ENCODE measurements at places on chromosomes 2 and 18. TPM values are rescaled to one million over a fixed set of nuclear protein-coding genes. Genes with fewer than 3 reads are reported as not detected.

KRTCAP3 gene
- 4.2 TPM for total RNA-seq

LRRC30 gene
- total RNA-seq: not detected

DNA sequence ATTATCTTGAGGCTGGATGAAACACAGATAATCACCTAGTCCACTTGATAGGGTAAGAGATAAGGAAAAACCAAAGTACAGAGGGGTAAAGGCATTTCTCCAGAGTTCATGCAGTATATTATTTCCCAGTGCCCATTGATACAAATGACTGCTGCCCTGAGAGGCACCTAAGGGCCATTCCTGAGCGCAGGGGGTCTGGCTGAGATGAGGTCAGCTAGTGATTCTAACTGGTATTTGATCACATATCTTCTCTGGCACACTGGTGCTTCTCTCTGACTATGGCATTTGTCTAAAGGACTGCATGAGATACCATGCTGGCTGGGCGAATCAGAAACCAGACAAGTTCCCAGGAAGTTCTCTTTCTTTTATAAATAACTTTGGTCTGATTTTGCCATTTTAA lies 73.3 kb upstream of the TFCP2L1 start:
- H3K27ac ChIP-seq: no peak overlapping the region
- H3K4me3 ChIP-seq: no peak overlapping the region
- H3K4me1 ChIP-seq: no peaks in the 10 kb centered on the region

GRCh38 chr2:233005096-233005495 lies 8.0 kb downstream of the NGEF start:
- H3K4me1 ChIP-seq: no peaks in the 10 kb centered on the region
- H3K36me3 ChIP-seq: no peaks in the 10 kb centered on the region
- no peaks in the 10 kb centered on the region for H3K27me3 ChIP-seq
- H3K27ac ChIP-seq: no peak overlapping the region
- peak; percentile 53 for DNase-seq

- no peaks in the 10 kb centered on the region for H3K36me3 ChIP-seq
- H3K27ac ChIP-seq: no peak overlapping the region
- no peak for DNase-seq
- no peaks in the 10 kb centered on the region for H3K27me3 ChIP-seq
These were observed 28.5 kb upstream of the PPP3R1 start for GRCh38 chr2:68280796-68281195.

- H3K36me3 ChIP-seq: no peaks in the 10 kb centered on the region
- peaks cover 12% of the 10 kb centered on the region for H3K27me3 ChIP-seq
- DNase-seq: peak; percentile 87
- peak overlapping the region; percentile 76 for H3K27ac ChIP-seq
- H3K4me1 ChIP-seq: peaks cover 20% of the 10 kb centered on the region
- H3K4me3 ChIP-seq: peak overlapping the region; percentile 59
These were observed 683 bp downstream of the MBOAT2 start for GRCh38 chr2:9002637-9003365.

DNA sequence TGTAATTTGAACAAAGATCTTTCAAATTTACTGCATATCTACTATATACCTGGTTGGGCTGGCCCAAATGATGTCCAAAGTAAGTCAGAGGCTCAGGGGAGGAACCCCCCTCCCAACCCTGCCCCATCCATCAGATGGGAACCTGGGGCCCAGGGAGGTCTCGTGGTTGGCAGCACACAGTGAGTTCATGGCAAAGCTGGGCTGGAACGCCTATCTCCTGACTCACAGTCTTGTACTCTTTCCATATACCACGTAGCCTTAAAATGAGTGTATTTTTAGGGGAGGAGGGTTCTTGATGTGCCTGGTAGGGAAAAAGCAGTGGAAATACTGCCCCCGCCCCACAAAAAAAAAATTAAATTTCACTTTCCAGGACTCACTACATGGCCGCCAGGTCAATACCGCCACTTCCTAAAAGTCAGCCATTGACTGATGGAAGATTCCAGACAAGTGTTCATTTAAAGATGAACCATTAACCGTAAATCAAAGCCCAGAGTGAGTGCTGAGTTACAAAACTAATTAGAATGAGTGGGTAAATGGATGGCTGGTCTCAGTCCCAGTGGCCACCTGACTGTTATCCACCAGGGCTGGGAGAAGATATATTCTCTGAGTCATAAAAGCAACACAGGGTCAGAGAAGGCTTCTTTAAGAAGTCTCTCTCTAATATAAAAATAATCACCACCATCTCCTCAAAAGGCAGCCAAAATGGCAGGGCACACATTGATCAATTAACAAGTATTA lies 80.5 kb downstream of the ZBTB7C start:
- H3K27ac ChIP-seq: no peak overlapping the region
- DNase-seq: peak; percentile 27
- H3K4me3 ChIP-seq: no peak overlapping the region
- H3K36me3 ChIP-seq: no peaks in the 10 kb centered on the region

DNA sequence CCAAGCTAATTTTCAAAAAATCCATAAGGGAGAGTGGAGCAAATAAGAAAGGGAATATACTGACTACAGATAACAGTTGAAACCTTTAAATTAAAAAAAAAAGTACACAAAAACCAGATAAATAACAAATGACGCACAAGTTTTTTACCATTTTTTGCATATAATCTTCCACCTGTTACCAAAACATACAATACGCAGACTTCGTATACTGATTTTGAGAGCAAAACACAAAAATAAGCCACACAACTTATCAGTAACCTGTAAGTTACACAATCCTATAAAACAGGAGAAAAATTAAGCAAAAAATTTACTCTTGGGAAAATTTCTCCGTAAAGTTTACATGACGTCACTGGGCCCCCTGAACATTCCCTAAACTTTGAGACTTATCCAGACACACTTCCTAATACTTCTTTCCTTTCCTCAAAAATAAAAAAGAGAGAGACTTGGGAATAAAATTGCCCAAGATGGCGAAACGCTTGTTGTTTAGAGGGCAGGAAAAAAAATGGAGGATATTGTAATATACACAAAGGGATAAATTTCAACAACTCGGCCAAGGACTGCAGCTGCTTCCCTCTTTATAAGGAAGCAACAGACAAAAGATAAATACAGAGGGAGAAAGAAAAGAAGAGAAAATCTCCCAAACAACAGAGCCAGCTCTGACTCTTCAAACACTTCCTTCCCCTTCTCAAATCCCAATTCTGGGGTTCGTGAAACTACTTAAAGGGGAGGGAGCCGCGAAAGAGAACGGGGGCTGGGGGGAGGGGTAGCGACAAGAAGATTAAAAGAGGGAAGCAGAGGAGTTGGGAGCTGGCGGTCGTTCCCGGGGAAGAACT lies 1.6 kb downstream of the BAZ2B start:
- no peaks in the 10 kb centered on the region for H3K27me3 ChIP-seq
- peak; percentile 71 for DNase-seq
- no peaks in the 10 kb centered on the region for H3K36me3 ChIP-seq

DNA sequence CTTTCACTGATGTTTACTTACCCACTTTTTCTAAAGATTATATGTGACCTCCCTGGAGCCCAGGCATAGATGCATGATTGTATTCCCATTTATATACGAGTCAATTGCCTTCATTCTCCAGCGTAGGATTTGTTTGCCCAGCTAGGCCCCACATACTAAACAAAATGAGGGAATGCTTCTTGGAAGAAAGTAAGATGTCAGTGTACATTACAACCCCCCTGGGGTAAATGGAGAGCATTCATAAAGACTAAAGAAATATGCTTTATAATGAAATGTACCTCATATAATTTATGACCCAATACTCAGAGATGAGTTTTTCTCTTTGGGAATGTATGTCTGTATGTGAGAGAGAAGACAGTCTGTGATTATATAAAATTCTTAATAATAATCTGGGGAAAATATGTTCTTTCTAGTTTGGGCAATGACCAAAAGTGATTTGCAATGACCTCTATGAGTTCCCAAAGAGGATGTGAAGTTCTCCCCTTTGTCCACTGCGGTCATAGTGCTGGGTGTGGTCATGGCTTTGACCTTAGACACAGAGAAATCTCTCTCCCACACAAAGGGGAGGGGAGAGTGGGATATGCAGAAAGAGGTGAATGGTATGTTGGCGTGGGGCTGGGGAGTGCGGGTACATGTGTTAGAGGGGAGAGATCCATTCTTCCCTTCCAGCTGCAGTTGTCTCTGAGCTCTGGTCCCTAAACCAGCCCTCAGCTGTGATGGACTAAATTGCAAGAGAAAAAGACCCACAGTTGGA lies 175.6 kb downstream of the EN1 start:
- no peaks in the 10 kb centered on the region for H3K36me3 ChIP-seq
- no peaks in the 10 kb centered on the region for H3K27me3 ChIP-seq
- H3K4me1 ChIP-seq: no peaks in the 10 kb centered on the region
- H3K27ac ChIP-seq: peak overlapping the region; percentile 52
- no peak for DNase-seq
- H3K4me3 ChIP-seq: no peak overlapping the region

GRCh38 chr18:11678211-11678610 lies 10.9 kb upstream of the GNAL start:
- no peaks in the 10 kb centered on the region for H3K4me1 ChIP-seq
- DNase-seq: no peak

GRCh38 chr2:190267302-190267701 lies 52.3 kb downstream of the HIBCH start:
- no peak for DNase-seq
- no peak overlapping the region for H3K4me3 ChIP-seq
- no peak overlapping the region for H3K27ac ChIP-seq
- no peaks in the 10 kb centered on the region for H3K27me3 ChIP-seq
- no peaks in the 10 kb centered on the region for H3K4me1 ChIP-seq

DNA sequence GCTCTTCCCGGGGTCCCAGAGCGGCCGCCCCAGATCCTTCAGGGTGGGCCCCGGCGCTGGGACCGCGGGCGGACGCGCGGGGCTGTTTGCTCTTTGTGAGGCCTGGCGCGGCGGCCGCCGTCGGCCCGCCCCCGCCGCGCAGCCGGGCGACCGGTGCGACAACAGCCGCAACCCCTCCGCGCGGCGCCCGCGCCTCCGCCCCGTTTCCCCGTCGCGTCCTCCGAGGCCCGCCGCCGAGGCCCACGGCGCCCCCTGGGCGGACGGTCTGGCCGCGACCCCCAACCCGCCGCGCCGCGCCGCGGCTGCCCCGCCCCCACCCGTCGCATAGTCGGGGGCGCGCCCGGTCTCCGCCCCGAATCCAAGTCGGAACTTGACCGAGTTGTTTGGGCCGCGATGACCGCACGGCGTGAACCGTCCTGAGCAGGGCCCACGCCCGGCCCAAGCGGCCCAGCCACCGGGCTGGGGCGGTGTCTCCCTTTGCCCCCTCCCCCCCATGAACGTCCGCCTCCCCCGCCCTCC lies 448 bp downstream of the YPEL5 start:
- peak; percentile 92 for DNase-seq
- peak overlapping the region; percentile 89 for H3K4me3 ChIP-seq
- peak overlapping the region; percentile 99 for H3K27ac ChIP-seq
- H3K36me3 ChIP-seq: no peaks in the 10 kb centered on the region

- H3K4me1 ChIP-seq: peaks cover 16% of the 10 kb centered on the region
- H3K27me3 ChIP-seq: no peaks in the 10 kb centered on the region
- no peak overlapping the region for H3K27ac ChIP-seq
- DNase-seq: no peak
- H3K4me3 ChIP-seq: no peak overlapping the region
These were observed 10.6 kb upstream of the CEP68 start for GRCh38 chr2:65045651-65046050.

Data from spleen (tissue), 13 donors.